ENCODE measurements at places on chromosomes 5 and 9.
A peak's percentile ranks its signal among the peaks of the same experiment; 100 is the strongest.

DNA sequence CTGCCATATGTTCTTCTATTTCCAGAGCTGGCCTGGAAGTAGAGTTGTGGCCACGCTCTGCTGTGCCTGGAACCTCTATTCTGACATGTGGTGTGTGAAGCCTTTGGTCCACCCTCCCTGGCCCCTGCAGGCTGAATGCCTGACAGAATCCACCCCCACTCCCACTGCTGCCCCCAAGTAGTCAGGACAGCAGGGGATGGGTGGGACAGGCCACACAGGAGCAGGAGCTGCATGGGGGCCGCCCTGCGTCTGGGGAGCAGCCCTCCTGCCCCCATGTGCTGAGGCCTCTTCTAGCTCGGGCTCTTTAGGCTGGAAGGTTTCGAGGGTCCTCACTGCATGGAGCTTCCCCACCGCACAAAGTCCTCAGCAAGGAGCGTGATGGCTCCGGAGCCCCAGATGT is 32.6 kb upstream of the IRX4 start:
- DNase-seq: no peak

GRCh38 chr5:172565931-172566665 is 75.0 kb upstream of the NEURL1B start:
- no peak for DNase-seq

DNA sequence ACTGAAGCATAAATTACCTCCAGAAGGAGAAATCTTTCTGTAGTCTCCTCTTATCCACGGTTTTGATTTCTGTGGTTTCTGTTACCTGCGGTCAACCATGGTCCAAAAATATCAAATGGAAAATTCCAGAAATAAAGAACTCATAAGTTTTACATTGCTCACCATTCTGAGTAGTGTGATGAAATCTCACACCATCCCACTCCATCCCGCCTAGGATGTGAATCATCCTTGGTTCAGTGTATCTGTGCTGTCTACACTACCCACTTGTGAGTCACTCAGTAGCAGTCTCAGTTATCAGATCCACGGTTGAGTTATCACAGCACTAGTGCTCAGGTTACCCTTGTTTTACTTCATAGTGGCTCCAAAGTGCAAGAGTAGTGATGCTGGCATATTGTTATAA is 371.2 kb downstream of the NFIB start:
- peak; percentile 41 for DNase-seq

DNA sequence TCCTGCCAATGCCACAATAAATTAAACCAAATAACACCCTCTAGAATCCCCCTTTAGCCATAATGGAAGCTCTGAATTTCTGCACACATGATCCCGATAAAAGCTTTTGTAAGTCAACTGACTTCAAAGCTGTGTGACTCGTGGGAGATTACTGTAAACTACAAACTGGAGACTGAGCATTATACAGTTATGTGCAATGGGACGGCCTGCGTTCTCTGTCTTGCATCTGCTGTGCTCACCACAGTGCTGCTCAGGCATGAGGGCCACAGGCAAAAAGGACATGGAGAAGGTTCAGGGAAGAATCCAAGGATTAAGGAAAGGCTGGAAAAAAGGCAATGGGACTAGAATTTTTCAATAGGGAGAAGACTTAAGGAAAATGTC is 184.2 kb downstream of the FANCC start:
- DNase-seq: no peak

- DNase-seq: no peak
Measured at GRCh38 chr9:94148419-94148818, 64.2 kb downstream of the PTPDC1 start.

DNA sequence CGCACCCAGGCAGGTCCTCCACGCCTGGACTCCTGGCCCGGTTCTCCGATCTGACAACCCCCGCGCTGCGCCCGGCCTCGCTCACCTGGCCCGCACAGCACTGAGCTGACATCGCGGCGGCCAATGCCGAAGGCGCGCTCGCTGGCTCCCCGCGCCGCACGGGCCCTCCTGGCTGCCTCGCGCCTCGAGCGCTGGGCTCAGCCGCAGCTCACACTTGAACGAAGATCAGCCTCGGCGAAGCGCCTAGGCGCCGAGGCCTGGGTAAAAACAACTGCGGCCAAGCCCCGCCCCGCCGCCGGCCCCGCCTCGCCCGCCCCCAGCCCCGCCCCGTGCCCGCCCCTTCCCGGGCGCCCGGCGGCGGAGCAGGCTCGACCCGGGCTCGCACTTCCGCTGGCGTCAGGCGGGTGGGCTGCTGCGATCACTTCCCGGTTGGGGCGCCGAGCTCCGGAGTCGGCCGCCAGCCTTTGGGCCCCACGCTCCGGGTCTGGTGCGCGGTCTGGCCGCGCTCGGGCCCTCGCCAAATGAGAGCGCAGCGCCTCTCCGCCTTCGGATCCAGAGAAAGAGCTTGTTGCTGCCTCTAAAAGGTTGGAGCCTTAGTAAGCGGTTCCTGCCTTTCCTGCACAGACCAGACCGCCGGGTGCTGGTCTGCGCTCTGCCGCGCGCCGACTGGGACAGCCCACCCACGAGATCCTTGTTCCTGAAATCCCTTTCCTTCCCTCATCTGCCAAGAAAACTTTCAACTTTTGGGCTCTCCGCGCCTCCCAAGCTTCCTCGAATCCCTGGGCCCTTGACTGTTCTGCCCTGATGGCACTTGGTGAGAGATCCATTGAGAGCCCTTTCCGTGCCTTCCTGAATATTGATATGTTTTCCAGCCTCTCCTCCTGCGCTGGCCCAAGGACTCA is at the start of gene SERINC5:
SERINC5 (minus strand) TSS at position 238 of the 902 bp plus-strand sequence; CDS start at position 112, 126 bp downstream.
- no peak for DNase-seq

DNA sequence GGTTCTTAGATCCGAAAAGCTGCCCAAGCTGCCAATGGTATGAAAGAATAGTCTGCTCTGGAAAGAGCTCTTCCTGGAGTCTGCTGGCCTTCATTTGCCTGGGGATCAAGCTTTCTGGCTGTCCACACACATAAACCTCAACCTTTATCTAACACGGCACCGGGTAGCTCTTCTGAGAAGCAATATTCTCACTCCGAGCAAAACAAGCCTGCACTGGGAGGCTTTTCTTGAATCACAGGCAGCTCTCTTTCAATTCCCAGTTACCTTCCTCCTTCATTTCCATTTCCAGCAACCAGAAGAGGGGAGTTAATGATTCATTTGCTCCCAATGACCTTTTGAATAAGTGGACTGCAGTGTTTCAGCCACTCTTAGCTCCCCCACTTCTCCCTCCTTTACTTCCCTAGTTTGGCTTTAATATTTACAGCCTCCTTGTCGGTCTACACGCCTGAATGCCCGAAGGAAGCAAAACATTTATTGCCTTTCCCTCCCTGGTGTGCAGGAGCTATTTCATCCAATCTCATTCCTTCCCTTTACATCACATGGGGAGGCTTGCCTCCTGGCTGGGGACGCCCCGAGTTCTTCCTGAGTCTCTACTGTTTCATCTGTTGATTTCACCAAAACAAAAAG is 187.1 kb downstream of the ARHGEF28 start:
- no peak for DNase-seq

DNA sequence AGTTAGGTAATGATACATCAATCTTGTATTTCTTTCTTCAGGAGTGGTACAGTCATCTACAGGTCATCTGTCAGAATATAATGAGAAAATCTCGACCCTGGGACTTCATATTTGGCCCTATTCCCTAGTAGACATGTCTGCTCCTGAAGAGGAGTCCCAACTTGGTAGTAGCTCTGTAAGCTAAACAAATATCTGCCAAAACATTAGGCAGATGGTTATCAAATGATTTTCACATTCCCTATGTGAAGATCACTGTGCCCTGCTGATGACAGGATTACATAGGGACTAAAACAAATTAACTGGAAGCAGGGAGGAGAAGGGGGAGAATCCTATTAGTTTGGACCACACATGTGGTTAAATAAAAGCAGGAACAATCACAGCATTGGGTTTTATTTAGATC is 138.6 kb upstream of the NFIB start:
- no peak for DNase-seq

DNA sequence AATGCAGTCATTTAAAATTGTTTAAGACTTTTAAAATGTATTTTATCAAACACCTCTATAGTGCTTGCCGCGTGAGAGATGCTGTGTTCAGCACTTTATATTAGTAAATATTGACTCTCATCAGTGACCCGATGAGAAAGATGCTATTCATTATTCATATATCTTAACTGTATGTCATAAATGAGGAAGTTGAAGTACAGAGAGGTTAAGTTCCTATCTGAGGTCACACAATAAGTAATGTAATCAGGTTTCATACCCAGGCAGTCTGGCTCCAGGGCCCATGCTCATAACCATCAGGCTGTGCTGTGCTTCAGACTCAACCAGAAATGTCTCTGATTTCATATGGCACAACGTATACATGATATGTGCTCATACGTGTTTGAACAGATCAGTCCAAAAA is 119.0 kb downstream of the SV2C start:
- no peak for DNase-seq

DNA sequence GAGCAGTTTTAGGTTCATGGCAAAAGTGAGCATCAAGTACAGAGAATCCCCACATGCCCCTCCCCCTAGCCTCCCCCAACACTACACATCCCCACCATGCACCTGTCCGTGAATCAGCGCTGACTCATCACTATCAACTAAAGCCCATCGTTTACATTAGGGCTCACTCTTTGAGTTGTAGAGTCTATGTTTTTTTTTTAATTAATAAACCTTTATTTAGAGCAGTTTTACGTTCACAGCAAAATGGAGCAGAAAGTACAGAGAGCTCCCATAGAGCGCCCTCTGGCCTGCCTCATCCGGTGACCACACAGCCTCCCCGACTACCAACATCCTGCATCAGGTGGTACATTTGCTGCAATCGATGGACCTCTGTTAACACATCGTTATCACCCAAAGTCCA is 47.9 kb upstream of the UNC5A start:
- no peak for DNase-seq

DNA sequence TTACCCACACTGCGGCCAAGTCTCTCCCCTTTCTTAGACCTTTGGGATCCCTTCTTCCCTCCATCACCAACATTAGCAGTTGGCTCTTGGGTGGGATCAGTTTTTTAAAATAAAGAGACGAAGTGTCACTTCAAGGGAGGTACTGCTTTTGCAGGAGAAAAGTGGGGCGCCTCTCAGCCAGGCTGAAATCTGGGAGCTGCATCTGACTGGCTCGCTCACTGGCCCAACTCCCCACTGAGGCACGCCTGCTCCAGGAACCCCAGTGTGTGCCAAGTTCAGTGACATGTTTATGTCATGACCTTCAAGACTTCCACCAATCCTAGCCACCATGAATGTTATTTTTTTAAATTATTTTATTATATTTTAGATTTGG is 130.5 kb downstream of the MVB12B start:
- no peak for DNase-seq

- DNase-seq: no peak
Measured at GRCh38 chr5:51902512-51902911, 519.3 kb downstream of the ISL1 start.

DNA sequence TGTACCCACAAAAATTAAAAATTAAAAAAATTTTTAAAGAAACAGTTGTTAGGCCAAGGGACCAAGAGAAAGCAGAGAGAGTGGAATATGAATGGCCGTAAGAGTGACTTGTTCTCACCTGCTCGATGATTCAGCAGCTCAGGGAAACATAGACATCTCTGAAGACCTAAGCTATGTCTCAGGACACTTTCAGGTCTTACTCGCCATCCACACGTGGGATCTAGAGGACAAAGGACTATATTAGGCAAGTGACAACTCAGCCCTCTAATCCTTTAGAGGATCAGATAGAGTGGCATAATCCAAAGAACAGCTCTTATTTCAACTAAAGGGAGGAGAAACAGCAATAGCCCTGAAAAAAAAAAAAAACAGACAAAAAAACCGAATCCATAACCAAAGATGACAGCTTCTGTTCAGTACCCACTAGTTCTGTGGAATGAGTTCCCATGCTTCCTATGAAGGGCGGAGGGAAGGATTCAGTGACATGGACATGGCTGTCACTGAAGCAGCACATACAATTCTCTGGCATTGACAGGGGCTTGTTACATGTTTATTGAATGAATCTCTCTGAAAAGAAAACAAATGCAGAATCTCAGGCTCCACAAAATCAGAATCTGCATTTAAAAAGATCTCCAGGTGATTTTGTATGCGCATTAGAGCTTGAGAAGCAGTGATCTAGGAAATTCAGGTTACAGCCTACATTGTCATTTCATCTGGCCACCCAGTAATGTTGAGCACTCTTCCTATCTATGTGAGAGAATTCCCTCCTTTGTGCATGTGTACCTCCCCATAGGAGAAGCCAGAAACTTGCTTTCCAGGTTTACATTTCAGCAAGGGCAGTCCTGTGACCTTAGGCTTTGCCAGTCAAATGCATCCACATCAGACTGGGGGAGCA is 96.0 kb downstream of the KIAA1958 start:
- no peak for DNase-seq

GRCh38 chr9:27864644-27865438 is 291.6 kb upstream of the C9orf72 start:
- DNase-seq: no peak

DNA sequence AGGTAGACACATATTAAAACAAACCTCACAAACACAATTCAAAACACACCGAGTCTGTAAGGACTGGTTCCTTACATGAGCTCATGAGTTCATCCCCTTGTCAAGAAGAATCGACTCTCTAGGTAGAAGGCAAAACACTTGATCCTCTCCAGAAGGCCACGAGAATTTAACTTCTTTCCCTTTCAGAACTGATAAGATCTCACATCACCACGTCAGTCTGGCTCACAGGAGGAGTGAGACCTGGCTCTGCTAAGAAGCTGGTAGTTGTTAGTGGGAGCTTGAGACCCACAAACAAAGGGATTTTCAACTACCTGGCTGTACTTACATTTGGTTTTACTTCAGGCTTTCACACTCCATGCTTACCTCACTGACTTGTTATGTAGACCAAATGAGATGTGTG is 459.2 kb downstream of the ARHGEF28 start:
- DNase-seq: no peak

GRCh38 chr5:137209232-137209809 is 289.8 kb downstream of the SPOCK1 start:
- no peak for DNase-seq

DNA sequence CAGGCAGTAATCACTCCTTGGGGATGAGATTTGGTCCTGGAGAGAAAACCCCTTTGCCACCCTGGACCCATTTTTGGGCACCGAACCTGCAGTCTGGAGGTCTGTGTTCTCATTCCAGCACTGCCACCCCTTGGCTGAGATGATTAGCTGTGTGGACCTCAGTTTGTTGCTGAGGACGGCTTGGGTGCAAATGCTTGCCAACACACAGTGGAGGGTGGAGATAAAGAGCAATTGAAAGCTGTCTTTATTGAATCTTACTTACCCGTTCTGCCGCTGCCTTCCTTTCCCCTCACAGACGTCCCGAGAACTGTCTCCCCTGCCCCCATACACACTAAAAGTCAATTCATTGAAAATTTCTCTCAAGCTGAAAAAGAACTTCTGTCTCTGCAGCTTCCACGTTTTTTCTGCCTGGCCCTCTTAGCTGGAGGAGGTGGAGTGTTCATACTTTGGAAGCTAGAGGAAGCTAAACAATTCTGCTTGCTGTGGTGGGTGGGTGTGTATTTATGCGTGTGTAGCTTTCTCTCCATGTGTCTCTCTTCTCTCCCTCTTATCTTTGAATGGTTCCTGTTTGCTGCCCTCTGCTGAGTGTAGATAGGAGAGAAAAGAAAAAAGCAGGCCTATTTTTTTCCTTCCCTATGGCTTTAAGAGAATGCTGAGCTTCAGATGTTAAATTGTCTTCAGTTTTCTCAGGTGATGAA is 6.6 kb downstream of the GALNT10 start:
- DNase-seq: no peak

GRCh38 chr9:135037521-135038250 is 49.8 kb upstream of the OLFM1 start:
- no peak for DNase-seq

GRCh38 chr5:20230010-20230409 is 242.0 kb upstream of the CDH18 start:
- no peak for DNase-seq

- DNase-seq: no peak
Measured at GRCh38 chr5:79640571-79641055, 28.4 kb downstream of the TENT2 start.

All from glomerular endothelial cell (primary cell).